ENCODE measurements at places on chromosomes 13 and 19.

- no peak for DNase-seq
Measured at GRCh38 chr19:7349961-7350711, 1.4 kb downstream of the ARHGEF18 start.

GRCh38 chr13:63680704-63681103 is 2265.1 kb upstream of the PCDH20 start:
- no peak for DNase-seq

- DNase-seq, result no peak
Measured at GRCh38 chr13:29581666-29582065, 13.8 kb downstream of the SLC7A1 start.

DNA sequence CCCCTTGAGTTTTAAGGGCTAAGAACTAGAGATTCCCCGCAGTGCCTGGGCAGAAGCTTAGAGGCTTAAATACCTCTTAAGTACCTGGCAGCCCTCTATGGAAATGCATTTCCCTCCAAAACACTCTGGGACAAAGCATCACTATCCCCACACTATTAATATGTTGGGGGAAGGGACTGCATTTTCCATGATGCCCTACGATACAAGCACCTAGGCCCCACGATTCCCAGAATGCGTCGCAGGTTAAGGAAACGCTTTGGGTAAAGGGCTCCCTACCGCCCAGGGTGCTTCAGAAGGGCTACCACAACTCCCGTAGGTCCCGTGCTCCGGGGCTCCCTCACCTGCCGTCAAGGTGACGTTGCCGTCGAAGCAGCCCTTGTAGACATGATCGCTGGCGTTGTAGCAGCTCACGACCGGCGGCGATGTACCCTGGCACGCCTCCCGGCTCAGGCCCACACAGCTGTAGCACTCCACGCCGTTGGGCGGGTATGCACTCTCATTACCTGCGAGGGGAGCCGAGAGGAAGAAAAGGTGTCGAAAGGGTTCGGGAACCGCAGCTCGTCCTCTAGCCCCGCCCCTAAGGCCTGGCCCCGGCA is 2.5 kb downstream of the LYPD3 start:
- DNase-seq, result no peak

- DNase-seq, result no peak
Measured at GRCh38 chr13:21749410-21749809, 78.5 kb downstream of the FGF9 start.

GRCh38 chr19:47786566-47786965 is 8.1 kb downstream of the SELENOW start:
- DNase-seq, result no peak

DNA sequence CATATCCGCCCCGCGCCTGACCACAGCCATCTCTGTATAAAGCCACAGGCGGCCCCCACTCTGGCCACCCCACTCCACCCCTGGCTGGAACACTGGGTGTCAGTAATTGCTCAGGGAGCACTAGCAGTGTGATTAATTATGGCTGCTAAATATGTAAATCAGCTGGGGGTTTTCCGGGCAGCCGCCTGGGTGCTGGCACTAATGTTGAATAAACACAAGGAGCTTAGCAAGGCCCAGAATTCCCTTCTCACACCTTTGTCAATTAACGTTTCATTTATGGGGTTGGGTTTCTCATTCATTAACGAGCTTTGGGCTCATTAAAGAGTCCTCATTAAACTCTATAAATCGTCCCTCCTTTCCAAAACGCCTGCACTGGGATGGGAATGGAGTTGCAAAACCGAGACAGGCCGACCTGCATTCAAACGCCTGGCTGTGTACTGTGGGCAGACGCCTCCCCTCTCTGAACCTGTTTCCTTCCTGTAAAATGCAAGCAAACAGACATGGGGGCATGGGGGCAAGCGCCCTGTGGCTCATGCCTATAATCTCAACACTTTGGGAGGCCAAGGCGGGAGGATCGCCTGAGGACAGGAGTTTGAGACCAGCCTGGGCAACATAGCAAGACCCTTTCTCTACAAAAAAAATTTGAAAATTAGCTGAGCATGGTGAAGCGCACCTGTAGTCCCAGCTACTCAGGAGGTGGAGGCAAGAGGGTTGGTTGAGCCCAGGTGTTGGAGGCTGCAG is 17.7 kb upstream of the OLFM2 start:
- no peak for DNase-seq

GRCh38 chr13:95253033-95253432 is 48.2 kb downstream of the ABCC4 start:
- no peak for DNase-seq

GRCh38 chr19:41641879-41642485 is 15.1 kb upstream of the CEACAM4 start:
- peak; percentile 76 for DNase-seq

DNA sequence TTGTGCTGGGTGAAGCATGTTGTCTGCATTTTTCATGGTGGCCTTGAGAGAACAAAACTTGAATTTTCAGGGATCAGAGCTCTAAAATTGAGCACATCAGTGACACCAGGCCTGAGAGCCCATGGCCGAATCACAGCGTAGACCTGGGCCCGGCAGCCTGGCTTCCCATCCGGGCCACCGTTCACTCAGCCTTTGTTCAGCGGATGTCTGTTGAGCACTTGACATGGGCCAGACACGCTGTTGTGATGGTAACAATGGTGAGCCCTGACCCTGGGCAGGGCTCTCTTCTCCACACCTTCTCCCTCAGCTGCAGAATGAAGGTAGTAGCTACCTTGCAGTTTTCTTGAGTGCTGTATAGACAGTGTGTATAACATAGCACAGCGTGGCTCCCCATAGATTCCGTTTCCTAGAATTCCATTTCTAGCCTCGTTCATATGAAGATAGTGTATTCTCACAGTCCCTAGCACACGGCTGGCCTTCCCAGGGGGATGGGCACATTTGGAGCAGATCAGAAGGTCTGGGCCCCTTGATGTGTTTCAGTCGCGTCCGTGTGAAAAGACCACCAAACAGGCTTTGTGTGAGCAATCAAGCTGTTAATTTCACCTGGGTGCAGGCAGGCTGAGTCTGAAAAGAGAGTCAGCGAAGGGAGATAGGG is 75.3 kb downstream of the RAB20 start:
- DNase-seq, result no peak

DNA sequence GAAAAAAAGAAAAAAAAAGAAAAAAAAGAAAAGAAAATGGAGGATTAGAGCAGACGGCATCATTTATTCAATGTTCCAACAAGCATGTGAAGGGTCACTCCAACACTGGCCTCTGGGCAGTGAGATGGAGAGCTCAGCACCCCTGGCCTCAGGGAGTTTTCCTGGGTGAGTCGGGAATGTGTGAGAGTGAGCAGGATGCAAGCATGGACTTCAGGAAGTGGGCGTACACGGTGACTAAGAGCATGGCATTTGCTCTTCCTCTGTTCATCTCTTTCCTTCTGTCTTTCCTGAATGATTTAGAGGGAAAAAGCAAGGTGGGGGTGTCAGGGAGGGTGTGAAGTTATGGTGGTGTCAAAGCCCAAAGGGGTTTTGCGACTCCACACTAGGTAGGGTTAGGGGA is 682 bp upstream of the CABP5 start:
- no peak for DNase-seq

DNA sequence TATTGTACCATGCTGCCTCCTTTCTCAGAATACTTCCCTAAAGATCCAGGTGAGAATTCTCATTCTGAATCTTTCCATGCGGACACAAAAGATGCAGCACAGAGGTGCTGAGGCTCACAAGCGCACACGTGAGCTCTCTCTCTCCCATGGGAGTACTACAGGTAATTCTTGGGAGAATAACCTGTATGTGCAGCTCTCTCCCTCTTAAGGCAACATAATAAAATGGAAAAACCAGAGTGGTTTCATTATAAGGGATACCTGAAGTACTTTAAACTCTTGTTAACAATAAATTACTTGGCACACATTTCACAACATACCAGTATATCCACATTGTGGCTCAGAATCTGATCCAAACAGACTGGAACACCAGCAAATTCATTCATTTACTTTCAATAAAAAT is 40.4 kb downstream of the INTS6 start:
- no peak for DNase-seq

DNA sequence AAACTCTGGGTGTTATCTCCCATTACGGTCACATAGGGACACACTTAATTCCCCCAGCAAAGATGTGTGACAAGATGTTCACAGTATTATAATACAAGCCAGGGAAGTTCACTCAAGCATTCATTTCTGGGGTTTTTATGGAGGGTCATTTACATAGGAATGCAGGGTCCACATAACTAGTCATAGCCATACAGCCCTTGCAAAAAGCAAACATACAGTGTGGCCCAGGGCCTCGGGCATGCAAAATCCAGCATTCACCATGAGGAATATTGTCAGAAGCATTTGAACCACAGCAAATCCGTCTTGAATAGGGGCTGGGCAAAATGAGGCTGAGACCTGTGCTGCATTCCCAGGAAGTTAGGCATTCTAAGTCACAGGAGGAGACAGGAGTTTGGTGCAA is 13.0 kb upstream of the ZNF460 start:
- no peak for DNase-seq

GRCh38 chr19:21593934-21594820 is 88.8 kb downstream of the ZNF429 start:
- DNase-seq, result no peak

DNA sequence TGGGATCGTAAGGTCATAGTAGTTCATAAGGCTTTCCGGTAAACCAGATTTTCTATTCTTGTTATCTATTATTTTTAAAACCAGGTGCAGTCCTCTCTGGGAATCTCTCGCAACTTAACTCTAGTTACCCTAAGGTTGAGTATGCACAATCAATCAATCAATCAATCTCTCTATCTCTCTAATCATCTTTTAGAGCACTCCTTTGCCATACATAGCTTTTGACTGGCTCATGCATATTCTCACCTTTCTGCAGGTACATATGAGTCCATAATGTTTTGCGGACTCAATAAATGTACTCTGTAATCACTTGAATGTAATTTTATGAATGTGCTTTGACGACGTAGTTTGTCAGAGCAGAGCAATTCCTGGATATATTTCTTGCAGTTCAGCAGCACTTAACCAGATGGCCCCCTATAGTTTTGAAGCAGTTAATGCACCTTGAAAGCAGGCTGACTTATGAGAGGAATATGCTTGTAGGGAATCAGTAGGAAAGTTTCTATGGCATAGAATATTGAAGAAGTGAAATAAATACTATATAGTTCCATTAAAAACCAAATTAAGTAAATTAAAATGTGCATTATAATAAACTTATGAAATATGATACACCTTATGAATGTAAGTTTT is 524.7 kb downstream of the GPC5 start:
- no peak for DNase-seq
